Thymus (tissue), 14 donors: ENCODE measurements at places on chromosomes 7 and 10. TPM values are rescaled to one million over a fixed set of nuclear protein-coding genes. Genes with fewer than 3 reads are reported as not detected.

Gene C10orf90
- 0.38 TPM for total RNA-seq

Gene INSYN2A
- total RNA-seq = 1.2 TPM

Gene SPDYE11
- not detected for total RNA-seq

DNA sequence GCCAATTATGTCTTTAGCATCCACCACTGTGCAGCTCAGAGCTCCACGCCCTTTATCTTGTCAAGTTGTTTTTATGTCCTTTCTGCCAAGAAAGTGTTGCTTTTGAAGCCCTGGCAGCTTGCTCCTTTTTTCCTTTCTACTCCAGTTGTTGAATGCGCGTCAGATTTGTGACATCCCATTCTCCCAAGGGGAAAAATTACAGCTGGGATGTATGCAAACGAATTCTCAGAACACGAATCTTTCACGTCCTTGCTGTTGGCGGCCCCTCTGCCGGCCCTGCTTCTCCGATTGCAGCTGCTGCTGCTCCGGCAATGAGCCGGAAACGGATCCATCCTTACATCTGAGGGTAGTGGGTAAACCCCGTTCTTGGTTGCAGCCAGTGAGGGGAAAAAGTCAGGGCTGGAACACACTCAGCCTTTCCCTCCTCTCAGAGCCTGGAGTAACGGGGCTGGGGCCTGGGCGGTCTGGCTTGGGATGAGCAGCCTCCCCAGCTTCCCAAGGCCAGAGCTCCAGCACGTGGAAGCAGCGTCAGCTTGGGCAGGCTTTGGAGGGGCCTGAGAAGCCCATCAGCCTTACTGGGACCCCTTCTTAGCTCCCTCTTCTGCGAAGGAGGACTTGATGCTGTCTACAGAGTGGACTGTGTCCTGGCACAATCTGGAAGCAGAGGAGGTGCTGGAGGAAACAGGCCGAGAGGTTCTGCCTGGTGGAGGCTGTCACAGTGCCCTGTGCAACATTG, 79.0 kb upstream of the CHST15 start:
- DNase-seq = no peak

- no peak for DNase-seq
Observed at GRCh38 chr7:882336-883035, 6.1 kb downstream of the GET4 start.

- DNase-seq = no peak
Observed at GRCh38 chr7:133675510-133676218, 422.8 kb downstream of the EXOC4 start.

DNA sequence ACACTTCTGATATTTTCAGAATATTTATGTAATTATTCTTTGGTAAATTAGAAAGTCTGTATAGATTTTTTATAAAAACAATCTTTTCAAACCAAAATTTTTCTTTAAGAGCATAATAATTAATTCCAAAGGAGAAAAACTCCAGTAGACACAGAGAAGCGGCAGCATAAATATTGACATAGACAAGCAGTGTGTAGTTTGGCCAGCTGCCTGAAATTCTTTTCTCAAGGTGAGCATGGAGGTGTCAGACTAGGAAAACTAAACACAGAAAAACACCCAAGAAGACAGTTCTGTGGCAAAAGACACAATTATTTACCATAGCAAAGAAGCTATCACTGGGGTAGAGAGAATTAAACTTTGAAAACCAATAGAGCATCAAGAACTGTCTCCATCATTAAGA, 82.4 kb downstream of the KLF6 start:
- DNase-seq = no peak

GRCh38 chr10:104318810-104319741, 19.2 kb downstream of the ITPRIP start:
- no peak for DNase-seq

GRCh38 chr10:91880310-91880709, 29.0 kb downstream of the FGFBP3 start:
- DNase-seq = no peak

- DNase-seq = no peak
Observed at GRCh38 chr7:96349572-96349971, 27.7 kb upstream of the SLC25A13 start.

- no peak for DNase-seq
Observed at GRCh38 chr10:113991091-113991860, 52.4 kb upstream of the ADRB1 start.
